ENCODE measurements at places on chromosomes 6 and 20.

DNA sequence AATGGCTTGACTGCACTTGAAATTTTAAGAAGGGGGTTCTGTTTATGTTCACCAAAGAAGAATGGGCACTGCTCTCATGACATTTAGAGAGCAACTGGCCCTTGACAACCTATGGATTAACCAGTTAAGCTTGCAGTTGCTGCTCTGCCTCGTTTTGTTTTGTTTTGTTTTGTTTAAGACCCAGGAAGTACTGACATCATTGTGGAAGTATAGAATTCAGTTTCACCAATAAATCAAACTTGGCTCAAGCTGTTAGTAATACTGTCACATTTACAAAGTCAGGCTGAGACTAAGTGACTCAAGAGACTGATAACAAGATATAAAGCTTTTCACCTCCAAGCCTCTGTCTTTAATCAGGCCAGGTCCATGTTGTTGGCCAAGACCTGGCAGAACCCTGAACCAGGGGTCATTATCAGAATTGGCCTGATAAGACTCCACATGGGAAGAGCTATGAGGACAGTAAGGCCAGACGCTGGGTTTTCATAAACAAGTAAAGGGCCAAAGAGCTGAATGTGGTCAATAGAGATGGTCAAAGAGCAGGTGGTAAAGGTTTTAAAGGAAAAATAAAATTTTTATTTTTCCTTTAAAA is 99.4 kb upstream of the VGLL2 start:
- no peak for DNase-seq

- no peak for DNase-seq
Observed at GRCh38 chr6:31681135-31681671, 336 bp upstream of the LY6G5C start.

DNA sequence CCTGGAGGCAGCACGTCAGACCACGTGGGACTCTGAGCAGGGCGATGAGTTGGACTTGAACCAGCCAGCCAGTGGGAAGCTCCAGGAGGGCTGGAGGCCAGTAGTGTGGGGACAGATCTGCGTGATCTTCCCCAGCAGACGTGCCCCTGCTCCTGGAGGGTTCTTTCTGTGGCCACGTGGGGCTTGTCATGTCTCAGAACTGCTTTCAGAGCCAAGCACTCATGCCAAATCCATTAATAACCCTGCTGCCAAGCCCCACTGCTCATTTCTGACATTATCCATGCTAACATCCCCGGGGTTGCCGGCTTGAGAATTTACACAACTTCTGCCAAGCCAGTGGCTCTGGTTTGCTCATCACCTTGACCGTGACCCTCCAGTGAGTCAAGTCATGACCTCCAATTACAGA is 38.3 kb downstream of the SIRPA start:
- DNase-seq = no peak

- DNase-seq = peak; percentile 67
Observed at GRCh38 chr6:75386050-75386770, 101.6 kb upstream of the TMEM30A start.

DNA sequence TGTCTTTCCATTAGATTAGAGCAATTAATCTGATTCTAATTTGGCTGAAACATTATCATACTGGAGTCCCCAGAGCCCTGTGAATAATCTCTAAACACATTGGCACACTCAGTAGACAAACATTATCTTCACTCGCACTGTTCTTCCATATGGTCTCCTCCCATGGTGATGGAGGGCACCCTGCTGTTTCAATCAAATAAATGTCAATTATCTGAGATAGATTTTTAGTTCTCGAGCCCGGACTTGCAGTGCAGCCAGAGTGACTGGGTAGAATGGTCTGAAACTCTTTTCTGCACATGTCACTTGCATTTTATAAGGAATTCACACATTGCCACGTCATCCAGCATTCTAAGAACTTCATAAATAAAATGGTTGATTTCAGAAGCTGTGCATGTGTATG is 90.6 kb upstream of the MAP3K7 start:
- DNase-seq = no peak

DNA sequence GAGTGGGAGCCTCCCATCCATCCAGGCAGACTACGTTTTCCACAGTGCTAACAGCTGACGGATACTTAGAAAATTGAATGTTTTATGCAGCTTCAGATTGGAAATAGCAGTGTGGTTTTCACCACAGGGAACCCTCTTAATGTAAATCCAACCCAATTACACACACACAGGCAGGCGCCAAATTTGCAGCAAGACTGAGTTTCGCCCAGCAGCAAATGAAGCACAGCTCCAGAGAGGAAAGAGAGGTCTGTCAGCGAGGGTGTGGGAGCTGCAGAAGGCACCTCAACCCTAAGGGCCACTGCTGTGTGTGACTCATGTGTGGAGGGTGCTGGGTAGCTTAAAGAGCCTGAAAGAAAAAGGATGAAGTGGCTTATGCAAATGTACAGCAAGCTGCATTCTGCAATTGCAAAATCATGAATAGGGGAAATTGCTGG is 365.7 kb downstream of the MAFB start:
- DNase-seq = no peak

- no peak for DNase-seq
Observed at GRCh38 chr6:13759025-13759424, 47.4 kb upstream of the RANBP9 start.

GRCh38 chr20:51084593-51085377 is 61.9 kb upstream of the KCNG1 start:
- no peak for DNase-seq

DNA sequence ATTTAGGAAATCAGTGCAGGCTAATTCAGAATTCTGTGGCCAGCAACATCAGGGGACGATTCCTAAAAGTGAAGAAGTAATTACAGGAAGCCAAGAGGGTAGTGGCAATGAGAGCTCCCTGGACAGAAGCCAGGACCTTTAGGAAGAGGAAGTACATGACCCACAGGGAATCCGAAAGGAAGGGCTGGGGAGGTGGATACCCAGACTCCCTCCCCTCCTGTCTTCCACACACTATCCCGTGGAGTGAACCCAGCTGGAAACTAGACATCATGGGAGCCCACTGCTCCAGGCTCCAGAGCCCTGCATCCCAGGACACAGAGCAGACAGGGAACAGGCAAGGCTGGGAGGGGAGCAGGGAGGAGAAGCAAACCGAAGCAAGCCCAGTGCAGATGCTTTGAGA is 83.0 kb downstream of the SNX5 start:
- no peak for DNase-seq
